ENCODE measurements at places on chromosomes 7 and 10.

DNA sequence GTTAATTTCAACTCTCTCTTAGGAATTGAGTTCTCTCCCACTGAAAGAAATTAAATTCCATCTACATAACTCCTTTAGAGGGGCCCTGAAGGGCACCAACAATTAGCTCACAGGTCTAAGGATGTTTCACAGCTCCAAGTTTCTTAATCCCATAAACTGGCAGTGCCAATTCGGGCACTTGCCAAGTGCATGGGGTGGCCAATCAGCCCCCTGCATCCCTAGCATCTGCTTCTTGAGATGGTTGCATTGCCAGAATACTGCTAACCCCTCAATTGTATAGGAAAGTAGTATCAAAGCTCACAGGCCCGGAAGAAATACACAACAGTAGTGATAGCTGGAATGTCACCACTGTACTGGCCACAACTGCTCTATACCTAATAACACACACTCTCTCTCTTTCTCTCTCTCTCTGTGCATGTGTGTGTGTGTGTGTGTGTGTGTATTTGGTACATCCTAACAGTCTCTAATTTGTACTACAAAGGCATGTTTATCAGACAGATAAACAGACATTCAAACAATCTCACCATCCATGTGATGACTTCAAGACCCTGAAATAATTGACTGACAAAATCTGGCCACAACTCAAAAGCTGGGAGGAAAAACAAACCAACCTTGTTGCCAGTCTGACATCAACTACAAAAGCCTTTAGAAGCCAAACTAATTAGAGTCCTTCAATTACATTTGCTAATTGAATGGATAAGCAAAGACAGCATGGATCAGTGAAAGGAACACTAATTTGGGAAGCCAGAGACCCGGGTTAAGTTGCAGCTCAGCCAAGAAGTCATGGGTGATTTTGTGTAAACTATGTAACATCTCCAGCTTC lies 27.8 kb downstream of the HIBADH start:
- DNase-seq = no peak

- DNase-seq = no peak
These were observed 223.8 kb downstream of the PLXDC2 start for GRCh38 chr10:20040012-20040411.

DNA sequence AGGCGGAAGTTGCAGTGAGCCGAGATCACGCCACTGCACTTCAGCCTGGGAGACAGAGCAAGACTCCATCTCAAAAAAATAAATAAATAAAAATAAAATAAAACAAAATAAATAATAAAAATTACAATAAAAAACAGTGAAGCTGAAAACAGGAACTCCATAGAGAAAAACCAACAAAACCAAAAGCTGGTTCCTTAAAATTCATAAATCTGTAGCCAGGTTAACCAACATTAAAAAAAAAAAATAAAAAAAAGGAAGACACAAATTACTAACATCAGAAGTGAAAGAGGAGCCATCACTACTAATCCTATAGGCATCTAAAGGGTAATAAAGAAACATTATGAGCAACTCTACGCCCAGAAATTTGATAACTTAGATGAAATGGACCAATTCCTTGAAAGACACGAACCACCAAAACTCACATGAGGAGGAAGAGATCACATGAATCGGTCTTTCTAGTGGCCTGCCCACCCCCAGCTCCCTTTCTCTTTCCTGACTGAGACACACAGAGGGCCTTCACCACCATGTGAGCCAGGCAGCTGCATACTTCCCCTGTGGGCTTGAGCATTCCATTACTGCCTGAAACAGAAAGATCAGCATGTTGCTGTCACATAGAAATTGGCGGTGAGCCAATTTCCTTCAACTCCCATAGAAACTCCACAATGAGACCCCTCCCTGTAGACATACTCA lies 208.7 kb downstream of the MAD1L1 start:
- DNase-seq = peak; percentile 7

GRCh38 chr10:3195286-3195685 lies 22.7 kb upstream of the PITRM1 start:
- no peak for DNase-seq

- DNase-seq = no peak
These were observed 653.7 kb upstream of the ZWINT start for GRCh38 chr10:57014758-57015157.

DNA sequence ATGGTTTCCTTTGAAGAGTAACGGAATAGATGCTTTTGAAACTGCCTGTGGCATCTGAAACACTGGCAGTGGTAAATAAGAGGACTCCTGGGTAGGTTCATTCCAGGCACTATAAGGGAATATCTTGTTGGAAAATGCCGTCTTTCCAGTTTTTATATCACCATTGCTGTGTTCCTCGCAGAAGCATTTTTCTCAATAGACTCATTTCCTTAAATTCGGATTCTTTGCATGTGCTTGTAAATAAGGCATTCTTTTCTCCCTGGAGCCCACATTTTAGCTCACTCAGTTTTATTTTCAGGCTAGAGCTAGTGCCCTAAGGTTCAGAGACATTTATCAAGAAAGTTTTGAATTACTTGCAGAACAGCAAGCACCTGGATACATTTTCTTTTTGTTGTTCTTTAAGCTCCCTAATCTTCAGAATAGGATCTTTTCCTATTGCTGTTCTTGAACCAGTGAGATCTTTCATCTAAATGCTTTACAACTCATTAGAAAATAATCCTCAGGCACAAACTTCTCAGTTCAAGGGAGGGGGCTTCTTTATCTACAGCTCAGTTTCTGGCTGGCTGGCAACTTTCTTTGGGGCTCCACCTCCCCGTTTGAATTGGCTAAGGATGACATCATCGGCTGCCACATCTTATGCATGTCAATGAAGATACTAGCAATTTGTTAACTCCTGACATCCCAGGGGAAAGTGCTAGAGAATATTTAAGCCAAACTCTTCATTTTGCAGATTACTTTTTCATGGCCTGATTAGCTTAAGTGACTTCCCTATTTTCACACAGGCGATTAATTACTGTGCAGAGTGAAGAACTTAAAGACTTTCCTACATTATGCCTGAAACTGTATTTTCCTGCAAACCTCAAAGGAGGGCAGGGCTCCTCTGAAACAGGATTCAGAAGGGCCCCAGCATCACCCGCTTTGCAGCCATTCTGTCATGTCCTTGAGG lies 133.7 kb upstream of the RSU1 start:
- no peak for DNase-seq

DNA sequence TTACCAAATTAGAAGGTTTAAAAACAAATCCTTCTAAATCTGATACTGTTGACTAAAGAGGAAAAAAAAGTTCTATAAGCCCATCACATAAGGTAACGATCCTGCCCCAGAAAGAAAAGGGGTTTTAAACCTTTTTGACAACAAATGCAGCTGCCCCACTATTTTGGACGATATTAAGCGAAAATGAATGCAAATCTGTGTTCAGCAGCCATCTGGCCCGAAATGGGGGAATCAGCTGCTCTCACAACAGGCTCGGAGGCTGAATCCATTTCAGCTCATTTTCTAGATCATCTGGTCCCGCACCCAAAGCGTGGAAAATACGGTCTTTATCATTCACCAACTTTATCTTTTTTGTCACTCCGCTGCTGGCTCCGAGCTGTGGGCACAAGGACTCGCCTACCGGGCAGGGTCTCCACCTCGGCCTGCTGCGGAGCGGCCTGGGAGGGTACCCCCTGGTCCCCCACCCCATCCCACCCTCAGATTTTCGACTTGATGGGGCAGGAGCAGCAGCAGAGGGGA lies 2.4 kb upstream of the EBF3 start:
- no peak for DNase-seq

- no peak for DNase-seq
These were observed 22.6 kb downstream of the PNPLA8 start for GRCh38 chr7:108503112-108504026.

DNA sequence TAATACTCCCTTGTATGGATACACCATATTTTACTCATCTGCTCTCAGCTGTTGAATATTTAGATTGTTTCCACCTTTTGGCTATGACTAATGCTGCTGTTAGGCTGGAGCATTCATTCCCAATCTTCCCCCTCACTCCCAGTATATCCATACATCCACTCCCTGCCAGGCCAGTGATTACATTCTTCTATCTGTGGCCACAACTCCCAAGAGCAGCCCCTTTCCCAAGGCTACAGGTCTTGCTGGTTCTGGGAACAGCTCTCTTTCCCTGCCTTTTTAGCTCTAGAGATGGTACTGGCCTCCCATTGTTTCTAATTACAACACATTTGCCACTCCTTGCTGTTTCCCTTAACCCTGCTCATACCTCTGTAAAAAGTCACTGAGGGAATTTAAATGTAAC lies 28.2 kb downstream of the SFR1 start:
- no peak for DNase-seq

DNA sequence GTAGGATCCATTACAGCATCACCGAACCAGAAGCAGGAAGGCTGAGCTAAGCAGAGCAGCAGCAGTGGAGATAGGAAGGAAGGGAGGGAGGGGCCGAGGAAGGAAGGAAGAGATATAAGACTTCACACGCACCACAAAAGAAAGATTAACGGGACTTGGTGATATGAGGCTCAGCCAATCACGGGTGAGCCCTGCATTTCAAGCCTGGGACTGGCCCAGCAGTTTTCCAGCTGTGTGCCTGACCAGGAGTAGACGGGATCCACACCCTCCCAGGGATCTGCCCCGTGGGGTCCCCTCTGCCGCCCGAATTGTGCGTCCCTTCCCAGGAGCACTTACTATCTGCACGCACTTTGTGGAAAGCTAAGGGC lies 16.2 kb downstream of the ATG9B start:
- DNase-seq = no peak

DNA sequence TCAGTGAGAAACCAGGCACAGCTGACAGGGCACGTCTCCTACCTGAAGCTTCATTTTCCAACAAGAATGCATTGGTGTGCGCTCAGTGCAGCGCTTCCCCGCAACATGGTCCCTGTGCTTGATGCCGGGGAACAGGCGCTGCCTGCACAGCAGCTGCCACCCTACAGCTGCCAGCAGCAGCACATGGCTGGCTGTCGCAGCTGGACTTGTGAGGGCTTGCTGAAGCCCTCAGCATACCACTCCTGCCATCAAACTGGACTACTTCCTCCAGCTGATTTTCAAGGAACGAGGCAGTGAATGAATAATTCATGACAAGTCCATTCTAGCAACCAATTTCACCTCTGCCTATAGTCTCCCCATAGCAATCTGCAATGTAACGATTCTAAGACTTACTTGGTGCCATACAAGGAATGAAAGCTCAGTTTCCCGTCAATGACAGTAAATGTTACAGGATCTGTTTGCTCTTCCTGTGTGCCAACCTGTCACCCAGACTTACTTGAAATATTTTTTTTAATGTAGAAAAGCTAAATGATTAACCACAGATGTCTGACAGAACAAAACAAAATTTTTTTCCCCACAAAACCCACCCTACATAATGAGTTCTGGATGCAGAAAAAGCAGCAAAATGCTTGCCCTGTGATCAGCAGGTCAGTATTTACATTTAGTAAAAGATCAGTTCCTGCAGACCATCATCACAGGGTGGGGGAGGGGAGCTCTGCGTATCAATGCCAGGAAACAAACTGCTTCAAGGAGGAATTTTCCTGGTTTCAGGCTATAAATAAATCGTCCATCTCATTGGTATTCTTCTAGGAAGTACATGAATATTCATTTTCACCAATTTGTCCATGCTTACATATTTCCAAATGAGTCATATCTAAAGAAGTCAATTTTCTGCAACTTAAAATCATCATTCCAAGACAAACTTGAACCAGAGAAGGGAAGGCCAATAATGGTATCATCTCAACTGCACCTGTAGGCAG lies 140.6 kb downstream of the ALOX5 start:
- no peak for DNase-seq

- DNase-seq = no peak
These were observed 216.2 kb upstream of the HABP2 start for GRCh38 chr10:113336549-113337130.

DNA sequence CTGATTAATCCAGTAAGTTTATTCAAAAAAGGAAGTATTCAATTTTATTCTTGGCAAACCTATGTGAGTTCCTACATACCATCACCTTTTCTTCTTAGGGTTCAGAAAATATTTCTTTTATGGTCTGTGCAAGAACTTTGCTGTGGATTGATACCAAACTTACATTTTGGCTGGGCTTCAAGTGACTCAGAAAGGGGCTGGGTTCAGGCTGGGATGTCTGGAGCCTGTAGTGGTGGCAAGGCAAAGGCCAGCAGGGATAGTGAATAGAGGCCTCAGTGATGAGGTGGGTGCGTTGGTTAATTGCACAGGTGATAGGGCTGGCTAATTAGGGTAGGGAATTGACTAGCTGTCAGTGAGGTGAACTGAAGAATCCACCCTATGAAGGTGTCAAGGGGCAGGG lies 40.2 kb upstream of the ATXN7L1 start:
- DNase-seq = no peak

DNA sequence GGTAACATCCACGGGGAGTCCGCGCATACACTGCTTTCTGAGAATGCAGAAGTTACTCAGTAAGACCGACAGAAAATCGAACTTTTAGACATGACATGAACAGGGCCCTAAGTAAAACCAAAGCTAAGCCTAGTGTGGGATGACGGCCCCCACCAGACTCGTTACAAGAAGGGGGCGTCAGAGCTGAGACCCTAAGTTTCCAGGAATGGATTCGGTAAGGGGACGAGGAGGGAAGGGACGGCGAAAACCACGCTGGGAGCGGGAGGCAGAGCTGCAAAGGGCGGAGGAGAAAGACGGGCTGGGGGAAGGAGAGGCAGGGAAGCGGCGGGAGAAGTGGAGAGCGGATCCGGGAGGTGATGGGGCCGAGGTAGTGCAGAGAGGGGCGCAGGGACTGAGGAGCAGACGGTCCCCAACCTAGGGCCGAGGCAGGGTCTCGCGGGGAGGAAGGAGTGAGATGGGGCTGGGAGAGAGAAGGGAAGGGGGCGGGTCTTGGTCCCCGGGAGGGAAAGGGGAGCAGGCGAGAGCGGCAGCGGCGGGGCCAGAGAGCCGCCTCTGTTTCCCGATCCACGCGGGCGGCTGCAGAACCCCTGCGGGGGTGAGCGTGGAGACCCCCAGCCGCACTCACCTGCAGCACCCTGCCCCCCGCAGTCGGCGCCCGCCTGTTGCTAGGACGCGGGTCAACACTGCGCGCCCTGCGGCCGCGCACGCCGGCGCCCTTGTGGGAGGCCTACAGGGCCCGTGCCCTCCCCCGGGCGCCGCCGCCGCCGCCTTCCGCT lies 513 bp downstream of the ODAD2 start:
- DNase-seq = peak; percentile 25

DNA sequence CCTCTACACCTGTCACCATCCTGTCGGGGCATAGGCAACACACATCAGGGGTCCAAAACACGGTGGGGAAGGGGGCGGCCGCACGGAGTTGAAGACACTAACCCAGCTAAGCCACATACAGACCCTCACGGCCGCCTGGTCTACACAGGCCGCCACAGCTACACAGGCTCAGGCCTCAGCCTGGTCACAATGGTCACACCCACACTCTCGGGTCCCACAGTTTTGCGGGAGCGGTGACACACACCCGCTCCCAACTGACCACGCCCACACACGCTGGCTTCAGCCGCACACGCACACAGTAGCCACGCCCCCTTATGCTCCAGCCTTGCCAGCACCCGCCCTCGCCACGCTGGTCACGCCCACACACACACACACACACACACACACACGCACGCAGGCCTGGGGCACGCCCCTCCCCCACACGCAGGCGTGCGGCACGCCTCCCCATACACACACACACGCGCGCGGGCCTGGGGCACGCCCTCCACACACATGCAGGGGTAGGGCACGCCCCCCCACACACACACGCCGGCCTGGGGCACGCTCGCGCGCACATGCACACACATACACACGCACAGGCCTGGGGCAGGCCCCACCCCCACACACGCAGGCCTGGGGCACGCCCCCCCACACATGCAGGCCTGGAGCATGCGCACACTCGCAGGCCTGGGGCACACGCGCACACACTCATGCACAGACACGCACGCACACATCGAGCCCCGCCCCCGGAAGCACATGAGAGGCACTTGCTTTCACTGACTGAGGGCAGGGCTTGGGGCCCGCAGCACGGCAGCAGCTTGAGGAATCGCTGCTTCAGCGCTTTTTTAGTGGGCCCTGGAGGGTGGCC lies 12.3 kb upstream of the OGA start:
- peak; percentile 94 for DNase-seq

All from activated CD8-positive, alpha-beta memory T cell treated with anti-CD3 and anti-CD28 coated beads, Interleukin-2, amount 50 U/mL, for 4 hours (primary cell).